ENCODE measurements at places on chromosomes 7 and 10.

GRCh38 chr10:79303631-79304478 is 43.4 kb upstream of the PPIF start:
- no peak for DNase-seq

DNA sequence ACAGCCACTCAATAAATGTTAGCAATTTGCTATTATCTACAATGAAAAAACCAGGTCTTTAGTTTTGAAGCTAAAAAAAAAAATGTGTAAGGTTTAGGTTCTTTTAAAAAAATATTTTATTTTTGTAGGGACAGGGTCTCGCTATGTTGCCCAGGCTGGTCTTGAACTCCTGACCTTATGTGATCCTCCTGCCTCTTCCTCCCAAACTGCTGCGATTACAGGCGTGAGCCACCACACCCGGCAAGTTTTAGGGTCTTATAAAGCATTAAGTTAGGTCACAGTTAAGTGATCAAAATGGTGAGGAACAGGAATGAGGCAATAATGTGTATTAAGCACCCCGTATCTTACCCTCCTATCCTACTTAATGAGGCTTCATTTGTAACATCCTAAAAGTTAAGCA is 774 bp downstream of the SEM1 start:
- DNase-seq: no peak

DNA sequence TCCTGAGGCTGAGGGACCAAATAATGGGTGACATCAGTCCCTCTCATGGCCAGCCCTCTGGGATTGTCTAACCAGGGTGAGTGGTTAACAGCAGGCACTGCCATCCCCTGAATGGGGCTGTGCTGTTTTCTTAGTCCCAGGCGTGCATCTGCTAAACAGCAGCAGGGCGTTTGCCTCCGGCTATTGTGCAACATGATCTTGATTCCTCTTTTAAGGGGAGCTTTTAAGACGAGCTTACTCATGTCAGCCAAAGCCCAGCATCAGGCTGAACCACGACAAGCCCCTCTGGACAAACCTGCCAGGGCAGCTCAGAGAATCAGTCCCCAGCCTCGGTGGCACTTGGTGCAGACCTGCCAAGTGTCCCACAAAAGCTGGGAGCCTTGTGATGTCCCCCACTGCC is 16.2 kb upstream of the IGFBP3 start:
- DNase-seq: no peak

- no peak for DNase-seq
Measured at GRCh38 chr7:20745702-20746101, 41.0 kb downstream of the SP8 start.

DNA sequence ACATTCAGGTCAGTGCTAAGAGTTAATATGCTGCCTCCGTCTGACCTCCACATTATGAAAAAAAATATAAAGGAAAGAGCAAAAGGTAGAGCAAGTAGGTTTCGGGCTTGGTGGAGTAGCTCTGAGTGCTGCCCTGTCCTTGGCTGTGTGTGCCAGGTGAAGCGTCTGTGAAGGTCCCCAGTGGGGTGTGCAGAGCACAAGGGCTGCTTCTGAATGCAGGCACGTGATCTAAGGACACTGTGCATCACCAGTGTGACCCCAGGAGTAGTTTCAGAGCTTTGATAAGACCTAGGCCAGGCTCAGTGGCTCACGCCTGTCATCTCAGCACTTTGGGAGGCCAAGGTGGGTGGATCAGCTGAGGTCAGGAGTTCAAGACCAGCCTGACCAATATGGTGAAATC is 36.0 kb downstream of the KLF6 start:
- no peak for DNase-seq

Measured in globus pallidus (tissue), 1 donor.